ENCODE measurements at places on chromosomes 2 and 18.
A peak's percentile ranks its signal among the peaks of the same experiment; 100 is the strongest.

DNA sequence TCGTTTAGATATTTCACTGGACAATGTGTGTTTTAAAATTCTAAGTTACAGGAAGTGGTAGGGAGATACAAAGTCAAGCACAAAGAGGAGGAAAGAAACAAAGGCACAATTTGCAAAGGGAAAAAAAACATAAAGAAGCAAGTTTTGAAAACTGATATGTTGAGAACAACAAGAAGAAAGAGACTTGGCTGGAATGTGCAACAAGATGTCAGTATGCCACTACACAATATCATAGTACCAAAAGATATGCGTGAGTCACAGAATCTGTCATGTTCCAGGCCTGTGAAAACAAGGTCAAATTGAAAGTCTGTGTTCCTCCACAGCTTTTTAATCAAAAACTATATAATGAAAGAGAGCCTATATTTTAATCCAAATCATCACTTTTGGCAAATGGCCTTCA is 12.0 kb downstream of the EXOC6B start:
- no peak for DNase-seq

GRCh38 chr2:230441227-230441897 is 25.4 kb downstream of the SP100 start:
- DNase-seq: peak; percentile 10

GRCh38 chr2:55511508-55512124 is 7.9 kb upstream of the CFAP36 start:
- peak; percentile 17 for DNase-seq

DNA sequence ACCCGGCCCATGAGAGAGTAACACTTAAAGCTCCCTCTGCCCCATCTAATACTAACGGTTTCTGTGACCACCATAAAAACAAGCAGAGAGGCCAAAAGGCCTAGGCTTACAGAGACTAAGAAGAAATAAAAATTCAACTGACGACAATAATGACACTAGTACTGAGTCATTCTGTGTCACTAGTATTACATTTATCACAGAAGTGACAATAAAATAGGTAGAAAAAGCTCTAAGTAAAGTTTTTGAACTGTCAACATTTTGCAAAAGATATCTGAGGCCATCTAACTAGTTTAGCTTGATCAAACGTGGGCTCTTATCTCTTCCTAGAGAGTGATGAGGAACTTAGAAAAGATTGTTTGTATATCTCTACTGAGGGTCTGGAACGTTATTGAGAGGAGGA is 35.6 kb downstream of the AP1S3 start:
- DNase-seq: no peak

DNA sequence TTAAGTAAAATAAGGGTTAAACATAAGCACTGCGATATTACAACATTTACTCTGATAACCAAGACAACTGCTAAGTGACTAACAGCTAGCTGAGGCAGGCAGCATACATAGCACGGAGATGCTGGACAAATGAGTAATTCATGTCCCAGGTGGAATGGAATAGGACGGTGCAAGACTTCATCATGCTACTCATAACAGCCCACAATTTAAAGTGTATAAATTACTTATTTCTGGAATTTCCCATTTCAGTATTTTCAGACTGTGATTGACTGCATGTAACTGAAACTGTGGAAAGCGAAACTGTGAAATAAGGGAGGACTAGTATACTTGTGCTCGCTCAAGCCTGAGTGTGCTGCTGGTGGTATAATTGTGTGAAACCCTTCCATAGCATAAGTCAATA is 12.9 kb downstream of the IER3IP1 start:
- DNase-seq: no peak

- no peak for DNase-seq
Observed at GRCh38 chr2:240464514-240465241, 29.2 kb downstream of the GPC1 start.

DNA sequence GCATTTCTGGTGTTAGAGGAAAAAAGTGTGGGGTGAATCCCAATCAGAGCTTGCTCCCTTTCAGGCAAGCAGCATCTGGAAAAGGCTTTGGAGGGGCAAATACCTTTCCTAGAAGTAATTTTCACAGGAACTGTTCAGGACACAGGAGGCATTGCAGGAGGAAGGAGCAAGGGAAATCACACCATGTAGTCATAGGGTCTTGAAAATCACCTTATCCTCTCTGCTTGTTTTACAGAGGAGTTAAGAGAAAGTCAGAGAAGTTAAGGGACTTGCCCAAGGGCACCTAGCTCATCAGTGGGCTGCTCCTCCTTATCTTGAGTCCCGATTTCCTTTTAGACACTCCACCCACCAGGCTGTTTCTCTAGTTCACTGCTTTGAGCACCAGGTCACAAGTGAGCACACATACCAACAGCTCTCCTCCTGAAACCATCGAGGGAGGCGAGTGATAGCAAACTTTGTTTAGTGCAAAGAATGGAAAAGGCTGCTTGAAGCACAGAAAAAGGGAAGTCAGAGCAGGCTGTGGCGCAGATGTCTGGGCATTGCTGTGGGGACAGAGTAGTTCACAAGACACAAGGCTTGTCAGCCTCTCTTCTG is 89.2 kb upstream of the CXCR4 start:
- DNase-seq: no peak

- no peak for DNase-seq
Observed at GRCh38 chr2:8877894-8878293, 40.5 kb upstream of the KIDINS220 start.

- peak; percentile 85 for DNase-seq
Observed at GRCh38 chr2:70214953-70215549, 24.2 kb upstream of the C2orf42 start.

DNA sequence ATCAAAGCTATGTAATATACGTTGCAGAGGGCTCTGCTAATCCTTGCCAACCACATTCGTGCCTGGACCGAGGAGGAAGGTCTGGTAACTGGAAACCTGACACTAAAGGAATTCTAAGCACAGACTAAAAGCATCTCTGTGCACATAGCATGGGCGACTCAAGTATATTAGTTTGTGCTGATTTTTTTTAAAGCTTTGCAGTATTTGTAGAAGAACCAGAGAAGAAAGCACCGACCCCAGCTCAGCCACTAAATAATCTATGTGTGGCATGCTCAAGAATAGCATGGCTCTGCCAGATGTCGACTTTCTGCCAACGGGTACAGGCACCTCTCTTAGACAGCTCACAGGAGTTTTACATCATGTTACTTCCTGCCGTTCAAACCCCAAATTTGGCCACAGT is 73.2 kb upstream of the NRP2 start:
- DNase-seq: no peak

DNA sequence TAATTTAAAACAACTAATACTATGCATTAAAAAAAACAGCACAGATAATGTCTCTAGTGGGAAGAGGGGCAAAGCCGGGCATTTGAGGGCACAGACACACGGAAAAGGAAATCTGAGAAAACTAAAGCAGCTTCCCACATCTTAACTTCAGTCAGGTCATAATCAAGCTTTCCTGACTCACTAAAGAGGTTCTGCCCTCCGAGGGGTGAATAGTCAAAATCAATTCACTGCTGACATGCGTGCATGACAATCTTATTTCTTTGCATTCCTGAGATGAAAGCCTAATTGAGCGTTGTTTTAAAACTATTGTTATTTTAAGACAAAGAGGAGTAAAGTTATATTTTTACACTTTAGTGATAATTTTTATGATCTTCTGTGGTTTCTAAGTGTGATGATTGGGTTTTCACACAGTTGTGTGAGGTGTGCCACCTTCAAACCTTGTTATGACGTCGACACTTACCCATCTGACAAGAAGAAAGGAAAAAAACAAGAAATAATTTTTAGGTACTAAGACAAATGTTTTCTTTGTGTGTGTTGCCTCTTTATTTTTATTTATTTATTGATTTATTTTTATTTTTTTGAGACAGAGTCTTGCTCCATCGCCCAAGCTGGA is 90.9 kb downstream of the GATA6 start:
- DNase-seq: no peak

DNA sequence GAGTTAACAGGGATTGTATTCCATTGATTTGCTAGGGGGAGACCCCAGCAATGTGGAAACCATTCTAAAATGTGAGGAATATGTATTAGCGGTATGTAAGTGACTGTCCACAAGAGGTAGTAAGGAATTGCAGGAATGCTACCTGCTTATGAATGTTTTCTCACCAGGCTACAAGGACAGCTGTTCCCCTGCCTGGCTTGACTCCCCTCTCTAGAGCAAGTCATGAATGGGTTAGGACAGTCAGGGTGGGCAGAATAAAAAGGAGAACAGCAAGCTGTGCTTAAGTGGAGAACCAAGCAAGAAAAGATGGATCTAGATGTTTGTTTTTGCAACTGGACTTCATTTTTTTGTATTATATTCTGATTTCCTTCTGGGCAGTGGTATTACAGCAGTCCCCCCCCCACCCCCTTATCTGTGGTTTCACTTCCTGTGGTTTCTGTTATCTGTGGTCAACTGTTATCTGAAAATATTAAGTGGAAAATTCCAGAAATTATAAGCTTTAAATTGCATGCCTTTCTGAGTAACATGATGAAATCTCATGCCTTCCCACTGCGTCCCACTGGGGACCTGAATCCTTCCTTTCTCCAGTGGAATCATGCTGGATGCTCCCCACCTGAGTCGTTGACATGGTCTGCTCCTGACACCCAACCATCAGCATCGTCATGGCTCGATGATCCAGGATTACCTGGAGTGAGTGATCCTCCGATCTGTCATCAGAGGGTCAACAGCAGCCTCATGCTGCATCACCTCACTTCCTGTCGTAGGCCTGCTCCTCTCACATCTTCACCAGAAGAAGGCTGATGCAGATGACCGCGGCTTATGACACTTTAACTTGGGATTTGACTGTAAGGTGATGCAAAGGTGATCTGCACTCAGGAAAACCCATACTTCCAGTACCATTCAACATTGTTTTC is 52.2 kb downstream of the VAPA start:
- DNase-seq: no peak

- DNase-seq: no peak
Observed at GRCh38 chr18:79869591-79870300, 72.0 kb downstream of the KCNG2 start.

- DNase-seq: no peak
Observed at GRCh38 chr2:144509001-144509878, 10.7 kb downstream of the ZEB2 start.

DNA sequence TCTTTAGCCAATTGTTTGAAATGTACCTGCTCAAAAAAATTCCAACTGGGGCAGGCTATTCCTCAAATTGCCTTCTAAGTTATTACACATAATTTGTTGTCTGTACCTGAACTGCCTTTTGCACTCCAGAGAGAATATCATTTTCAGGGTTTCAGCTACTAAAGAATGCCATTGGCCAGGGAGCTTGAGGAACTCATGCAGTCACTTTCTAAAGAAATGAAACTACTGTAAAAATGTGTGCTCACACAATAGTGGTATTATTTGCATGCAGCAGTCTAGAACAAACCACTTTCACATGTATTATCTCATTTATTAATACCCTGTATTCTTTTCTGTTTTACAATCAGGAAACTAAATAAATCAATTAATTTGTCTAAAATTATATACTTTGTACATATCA is 152.2 kb downstream of the PID1 start:
- no peak for DNase-seq

GRCh38 chr2:135258193-135258592 is 206.1 kb downstream of the RAB3GAP1 start:
- DNase-seq: no peak

DNA sequence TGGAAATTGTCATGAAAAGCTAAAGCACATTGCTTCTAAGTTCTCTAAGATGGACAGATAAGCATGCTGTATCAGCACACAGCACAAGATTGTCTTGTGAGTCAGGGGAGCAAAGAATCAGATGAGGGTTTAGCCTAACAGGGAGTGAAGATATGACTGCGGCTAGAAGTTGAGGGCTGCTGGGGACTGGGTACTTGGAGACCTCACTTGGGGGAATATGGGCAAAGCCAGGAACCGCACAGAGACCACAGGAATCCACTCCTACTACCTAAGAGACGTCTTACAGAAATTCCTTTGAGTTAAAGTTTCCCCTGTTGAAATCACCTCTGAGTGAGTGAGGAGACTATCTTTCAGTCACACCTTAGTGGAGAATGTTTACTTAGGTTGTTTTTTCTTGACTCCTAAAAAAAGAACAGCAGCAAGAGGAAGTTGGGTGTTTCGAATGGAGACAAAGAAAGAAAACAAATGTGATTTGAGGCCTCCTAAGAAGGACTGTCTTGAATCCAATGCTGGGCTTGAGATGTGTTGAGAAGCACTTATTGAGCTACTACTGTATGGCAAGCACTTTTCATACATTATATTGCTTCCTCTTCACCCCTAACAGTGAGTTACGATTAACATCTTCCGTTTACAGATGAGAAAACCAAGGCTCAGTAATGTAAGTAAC is 100.7 kb downstream of the ANKRD44 start:
- no peak for DNase-seq

GRCh38 chr18:75937306-75937705 is 509.8 kb upstream of the SMIM21 start:
- no peak for DNase-seq

- no peak for DNase-seq
Observed at GRCh38 chr2:153917570-153917969, 45.8 kb downstream of the GALNT13 start.

- no peak for DNase-seq
Observed at GRCh38 chr2:64325477-64325851, 128.5 kb upstream of the LGALSL start.

DNA sequence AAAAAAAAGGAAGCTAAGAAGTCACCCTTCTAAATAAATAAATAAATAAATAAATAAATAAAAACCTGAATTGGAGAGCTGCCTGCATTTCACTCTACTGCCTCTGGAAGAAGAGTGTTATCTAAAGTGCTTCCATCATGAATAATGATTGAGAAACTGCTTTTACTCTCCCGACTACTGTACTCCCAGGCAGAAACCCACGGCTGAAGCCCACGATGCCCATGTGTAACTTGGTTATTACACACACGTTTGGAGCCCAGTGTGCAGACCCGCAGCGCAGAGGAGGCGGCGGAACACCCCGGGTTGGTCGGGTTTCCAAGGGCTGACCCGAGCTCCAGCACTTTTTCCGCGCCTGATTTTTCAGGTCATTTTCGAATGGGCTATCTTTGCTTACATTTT is 697 bp upstream of the SPATS2L start:
- no peak for DNase-seq

DNA sequence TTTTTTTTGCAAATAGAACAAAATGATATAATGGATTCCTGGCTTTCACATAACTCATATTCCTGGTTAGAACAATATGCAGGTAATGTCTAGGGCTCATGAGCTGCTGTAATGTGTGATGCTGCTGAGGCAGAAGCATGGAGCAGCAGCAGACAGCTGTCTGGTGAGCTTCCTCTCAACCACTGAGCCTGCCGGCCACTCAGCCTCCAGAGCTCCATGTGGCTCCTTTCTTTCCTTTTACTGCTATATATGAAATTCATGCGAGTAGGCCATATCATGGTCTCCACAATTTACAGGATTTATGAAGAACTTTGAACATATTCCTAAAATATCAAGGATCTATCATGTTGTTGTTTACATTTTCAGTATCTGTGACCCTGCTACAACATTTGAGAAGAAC is 120.9 kb downstream of the MEP1B start:
- no peak for DNase-seq

DNA sequence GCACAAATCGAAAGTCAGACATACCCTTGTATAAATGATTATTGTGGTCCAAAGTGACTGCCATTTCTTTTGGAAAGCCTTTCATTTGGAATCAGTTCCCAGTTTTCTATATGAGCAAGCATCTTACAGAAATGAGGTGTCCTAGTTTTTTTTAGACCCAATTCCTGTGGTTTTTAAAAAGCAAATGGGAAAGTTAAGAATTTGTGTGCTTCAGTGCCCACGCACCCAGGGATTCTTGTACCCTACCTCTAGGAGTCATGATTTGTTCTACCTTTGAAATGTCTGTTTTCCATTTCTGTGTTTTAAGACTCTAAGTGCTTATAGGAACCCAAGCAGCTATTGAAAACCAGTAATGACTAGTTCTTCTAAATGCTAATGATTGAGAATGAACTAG is 218.1 kb downstream of the CAMKMT start:
- DNase-seq: no peak

GRCh38 chr2:229417916-229418315 is 146.8 kb upstream of the PID1 start:
- no peak for DNase-seq

Measured in GM04504 (cell line).